ENCODE measurements at places on chromosomes 11 and 22. TPM values are rescaled to one million over a fixed set of nuclear protein-coding genes. Genes with fewer than 3 reads are reported as not detected.

DNA sequence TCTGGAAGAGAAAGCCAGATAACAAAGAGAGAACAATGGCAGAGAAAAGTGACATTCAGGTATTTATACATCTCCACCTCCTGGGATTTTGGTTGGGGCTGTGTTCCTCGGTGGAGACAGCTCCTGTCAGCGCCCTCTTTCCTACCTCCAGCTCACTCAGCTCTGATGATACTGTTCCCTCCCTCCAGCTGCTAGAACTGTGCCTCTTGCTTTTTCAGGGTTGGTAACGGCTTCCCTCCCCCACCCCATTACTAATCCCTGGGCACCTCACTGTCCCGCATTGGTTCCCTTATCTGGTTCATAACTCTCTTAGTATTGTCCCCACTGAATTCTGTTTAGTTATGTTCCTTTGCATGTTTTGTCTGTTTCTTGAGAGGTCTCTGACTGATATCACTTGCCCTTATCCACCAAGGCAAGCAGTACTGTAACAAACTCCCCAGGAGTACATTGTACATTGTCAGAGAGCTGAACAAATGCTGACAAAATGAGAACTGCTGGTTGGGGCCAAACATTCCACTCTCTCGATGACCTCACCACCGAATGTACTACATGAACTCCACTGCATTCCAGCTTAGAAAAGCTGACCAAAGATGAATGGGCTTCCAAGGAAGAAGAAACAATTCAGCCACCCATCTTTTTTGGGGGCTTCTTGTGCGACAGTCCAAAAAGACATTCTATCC lies 5.7 kb upstream of the FBXO3 start:
- no peaks in the 10 kb centered on the region for H3K36me3 ChIP-seq
- peaks cover 13% of the 10 kb centered on the region for H3K27me3 ChIP-seq
- no peak overlapping the region for H3K4me3 ChIP-seq

DNA sequence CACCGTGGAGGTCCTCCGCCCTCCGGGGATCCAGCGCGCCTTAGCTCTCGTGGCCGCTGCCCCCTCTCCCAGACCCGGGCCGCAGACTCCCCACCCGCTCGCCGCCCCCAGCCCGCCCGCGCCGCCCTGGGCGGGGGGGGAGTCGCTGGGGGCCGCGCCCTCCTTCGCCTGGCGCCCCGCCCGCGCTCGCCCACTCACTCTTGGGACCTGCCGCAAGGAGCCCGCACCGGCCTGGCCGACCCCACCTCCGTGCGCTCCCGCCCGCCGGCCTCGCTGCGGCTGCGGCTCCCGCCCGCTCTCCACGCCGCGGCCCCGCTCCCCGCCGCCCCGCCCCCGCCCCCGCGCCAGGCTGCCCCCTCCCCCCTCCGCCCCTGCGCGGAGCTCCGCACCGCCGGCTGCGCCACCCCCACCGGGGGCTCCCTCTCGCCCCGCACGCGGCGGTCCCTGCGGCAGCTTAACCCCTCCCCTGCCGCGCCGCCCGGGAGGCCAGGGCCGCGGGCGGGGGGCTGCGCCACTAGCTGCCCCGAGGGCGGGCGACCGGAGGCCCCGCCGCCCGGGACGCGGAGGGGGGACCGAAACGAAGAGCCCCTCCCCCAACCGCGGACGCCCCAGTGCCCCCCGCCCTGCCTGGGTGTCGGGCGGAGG lies 724 bp upstream of the RASGRP2 start:
- peak overlapping the region; percentile 84 for H3K4me3 ChIP-seq
- peaks cover 34% of the 10 kb centered on the region for H3K27me3 ChIP-seq
- no peaks in the 10 kb centered on the region for H3K36me3 ChIP-seq

DNA sequence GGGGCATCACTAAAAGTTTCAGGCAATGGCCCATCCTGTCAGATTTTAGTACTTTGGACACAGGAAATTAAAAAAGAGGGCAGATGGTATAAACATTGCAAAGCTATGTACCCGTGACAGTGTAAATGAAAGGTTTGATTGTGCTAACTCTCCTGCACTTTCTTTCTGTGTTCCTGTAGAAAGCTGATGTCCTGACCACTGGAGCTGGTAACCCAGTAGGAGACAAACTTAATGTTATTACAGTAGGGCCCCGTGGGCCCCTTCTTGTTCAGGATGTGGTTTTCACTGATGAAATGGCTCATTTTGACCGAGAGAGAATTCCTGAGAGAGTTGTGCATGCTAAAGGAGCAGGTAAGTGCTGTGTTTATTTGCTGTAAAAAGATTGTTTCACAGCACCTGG lies 10.3 kb downstream of the CAT start:
- H3K27ac ChIP-seq: no peak overlapping the region
- no peaks in the 10 kb centered on the region for H3K27me3 ChIP-seq
- no peak for DNase-seq
- H3K4me1 ChIP-seq: no peaks in the 10 kb centered on the region
- peaks cover 27% of the 10 kb centered on the region for H3K36me3 ChIP-seq
- H3K4me3 ChIP-seq: no peak overlapping the region

MICAL3 gene
- total RNA-seq: 33.9 TPM

DNA sequence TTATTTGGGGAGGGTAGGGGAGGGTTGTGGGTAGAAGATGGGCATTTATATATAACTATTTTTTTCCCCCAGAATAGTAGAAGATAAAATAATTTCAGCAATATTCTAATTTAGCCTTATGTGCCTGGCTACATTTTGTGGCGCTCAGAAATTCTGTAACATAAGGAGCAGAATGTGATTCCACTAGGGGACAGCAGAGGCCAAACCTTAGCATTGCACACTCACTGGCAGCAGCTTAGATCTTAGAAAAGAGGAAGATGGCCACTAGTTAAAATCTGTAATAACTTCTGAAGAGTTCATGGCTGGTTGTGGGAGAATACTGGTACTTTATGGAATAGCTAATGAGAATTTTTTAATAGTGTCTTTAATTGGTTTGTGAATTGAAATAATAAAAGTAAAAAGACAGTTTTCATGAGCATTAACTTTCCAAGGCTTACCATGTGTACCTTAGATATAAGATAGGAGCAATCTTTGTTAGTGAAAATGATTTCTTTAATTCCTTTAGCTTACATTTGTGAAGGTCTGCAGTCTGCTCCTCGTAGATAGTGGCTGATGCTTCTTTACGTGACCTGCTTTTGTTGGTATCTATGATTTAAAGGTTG lies 33.1 kb downstream of the DDX10 start:
- H3K4me1 ChIP-seq: no peaks in the 10 kb centered on the region
- H3K36me3 ChIP-seq: peaks cover 7% of the 10 kb centered on the region
- no peaks in the 10 kb centered on the region for H3K27me3 ChIP-seq
- H3K27ac ChIP-seq: no peak overlapping the region

- peaks cover 20% of the 10 kb centered on the region for H3K4me1 ChIP-seq
- H3K4me3 ChIP-seq: no peak overlapping the region
- no peaks in the 10 kb centered on the region for H3K27me3 ChIP-seq
- H3K36me3 ChIP-seq: no peaks in the 10 kb centered on the region
- peak; percentile 10 for DNase-seq
Measured at GRCh38 chr11:104858882-104859775, 39.1 kb downstream of the CASP12 start.

SELENOM gene
- 44.9 TPM for total RNA-seq

CHRM4 gene
- total RNA-seq: 0.97 TPM

- H3K4me3 ChIP-seq: no peak overlapping the region
- no peaks in the 10 kb centered on the region for H3K27me3 ChIP-seq
- no peak for DNase-seq
- no peak overlapping the region for H3K27ac ChIP-seq
Measured at GRCh38 chr11:93585758-93586157, 42.6 kb upstream of the SMCO4 start.

DNA sequence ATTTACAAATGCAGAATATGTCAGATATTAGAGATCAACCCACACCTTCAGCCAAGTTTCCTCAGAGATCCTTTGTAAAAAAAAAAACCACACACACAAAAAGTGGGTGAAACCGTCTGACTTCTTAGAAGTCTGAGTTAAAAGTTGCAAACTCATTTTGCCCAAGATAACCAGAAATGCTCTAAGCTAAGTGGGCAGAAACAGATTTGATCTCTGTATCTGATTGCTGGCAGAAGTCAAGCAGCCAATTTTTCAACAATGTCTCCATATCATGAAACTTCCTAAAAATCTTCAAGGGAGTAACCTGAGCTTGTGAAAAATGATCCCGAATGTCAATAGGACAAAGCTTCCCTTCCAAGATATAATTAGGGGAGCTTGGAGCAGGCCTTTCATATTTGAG lies 28.6 kb upstream of the ATXN10 start:
- no peaks in the 10 kb centered on the region for H3K36me3 ChIP-seq
- DNase-seq: no peak
- H3K27ac ChIP-seq: no peak overlapping the region
- no peak overlapping the region for H3K4me3 ChIP-seq
- H3K4me1 ChIP-seq: peaks cover 10% of the 10 kb centered on the region

DNA sequence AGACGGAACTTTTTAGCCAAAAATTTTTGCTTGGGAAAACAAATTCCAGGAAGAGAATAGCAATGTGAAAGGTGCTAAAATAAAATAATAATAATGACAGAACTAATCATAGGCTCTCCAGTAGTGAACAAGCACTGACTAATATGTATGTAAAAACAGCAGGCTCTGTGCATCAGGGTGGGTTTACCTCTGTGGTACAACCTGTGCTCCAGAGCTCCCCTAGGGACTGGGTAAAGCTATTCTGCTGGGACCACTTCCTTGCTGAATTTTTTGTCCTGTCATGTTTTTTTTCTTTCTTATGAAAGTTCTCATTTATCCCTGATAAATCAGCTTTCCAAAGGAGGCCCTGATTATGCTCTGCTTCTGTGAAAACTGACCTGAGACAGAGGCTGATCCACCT lies 18.8 kb downstream of the LUZP2 start:
- no peak overlapping the region for H3K27ac ChIP-seq
- no peaks in the 10 kb centered on the region for H3K27me3 ChIP-seq
- peaks cover 20% of the 10 kb centered on the region for H3K4me1 ChIP-seq
- H3K36me3 ChIP-seq: no peaks in the 10 kb centered on the region
- peak; percentile 46 for DNase-seq

GRCh38 chr11:63761188-63761587 lies 7.4 kb downstream of the ZFTA start:
- peak; percentile 84 for DNase-seq
- 0 out of 2 replicates have a peak, but pooled peaks cover 8% of the 10 kb centered on the region for H3K36me3 ChIP-seq
- peak overlapping the region; percentile 99 for H3K4me3 ChIP-seq
- peak overlapping the region; percentile 95 for H3K27ac ChIP-seq
- H3K27me3 ChIP-seq: no peaks in the 10 kb centered on the region
- H3K4me1 ChIP-seq: peaks cover 47% of the 10 kb centered on the region

DNA sequence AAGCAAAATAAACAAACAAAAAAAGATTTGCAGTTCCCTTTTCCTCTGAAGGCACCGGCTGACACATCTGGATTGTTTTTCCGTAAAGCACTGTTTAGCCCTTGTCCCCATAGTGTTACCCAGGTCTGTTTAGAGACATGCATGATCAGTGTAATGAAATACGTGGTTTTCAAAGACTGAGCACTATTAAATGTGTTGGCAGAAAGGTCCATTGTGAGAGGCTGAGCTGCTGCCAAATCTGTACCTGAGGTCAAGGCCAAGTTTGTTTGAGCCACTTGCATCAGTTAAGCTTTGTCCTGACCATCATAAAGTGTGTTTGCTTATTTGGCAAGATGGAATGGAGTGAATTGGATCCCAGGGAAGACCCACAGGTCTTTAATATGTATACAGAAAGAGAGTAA lies 26.3 kb downstream of the CTR9 start:
- no peak overlapping the region for H3K4me3 ChIP-seq
- DNase-seq: no peak
- no peaks in the 10 kb centered on the region for H3K27me3 ChIP-seq
- no peaks in the 10 kb centered on the region for H3K4me1 ChIP-seq

DNA sequence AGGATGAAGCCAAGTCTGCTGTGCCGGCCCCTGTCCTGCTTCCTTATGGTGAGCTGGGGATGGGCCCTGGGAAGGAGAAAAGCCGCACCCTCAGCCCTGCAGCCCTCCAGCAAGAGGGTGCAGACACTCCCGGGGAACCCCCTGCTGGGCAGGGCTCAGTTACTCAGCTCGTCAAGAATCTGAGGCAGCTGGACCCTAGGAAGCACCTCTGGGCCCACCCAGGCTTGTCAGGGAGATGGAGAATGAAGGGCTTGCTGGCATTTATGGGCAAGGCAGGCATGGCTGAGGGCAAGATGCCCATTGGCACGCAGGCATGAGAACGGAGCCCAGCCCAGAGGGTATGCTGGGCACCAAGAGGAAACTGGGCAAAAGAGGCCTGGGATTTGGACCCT lies 12.9 kb downstream of the RELT start:
- H3K4me3 ChIP-seq: no peak overlapping the region
- DNase-seq: no peak
- no peak overlapping the region for H3K27ac ChIP-seq

Data from GM23338 (cell line).